ENCODE measurements at places on chromosomes 1 and 21.

DNA sequence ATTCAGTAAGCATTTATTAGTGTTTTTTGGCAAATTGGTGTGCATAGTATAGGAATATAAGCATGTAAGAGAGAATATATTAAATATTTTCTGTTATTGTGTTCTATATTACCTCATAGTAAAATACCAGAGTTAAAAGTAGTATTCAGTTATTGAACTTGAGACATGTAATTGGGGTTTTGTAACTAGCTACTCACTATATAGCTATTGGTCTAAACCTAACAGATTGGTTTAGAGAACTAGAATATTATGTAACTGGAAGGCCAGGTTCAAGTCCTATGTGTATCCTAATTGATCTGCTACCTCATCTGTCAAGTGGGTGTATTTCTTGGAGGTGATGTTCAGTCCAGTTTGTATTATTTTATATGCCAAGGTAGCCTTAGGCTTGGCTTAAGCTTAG is 26.3 kb downstream of the CLIC4 start:
- DNase-seq, result no peak

GRCh38 chr1:109718495-109718894 is 6.4 kb downstream of the GSTM5 start:
- no peak for DNase-seq

DNA sequence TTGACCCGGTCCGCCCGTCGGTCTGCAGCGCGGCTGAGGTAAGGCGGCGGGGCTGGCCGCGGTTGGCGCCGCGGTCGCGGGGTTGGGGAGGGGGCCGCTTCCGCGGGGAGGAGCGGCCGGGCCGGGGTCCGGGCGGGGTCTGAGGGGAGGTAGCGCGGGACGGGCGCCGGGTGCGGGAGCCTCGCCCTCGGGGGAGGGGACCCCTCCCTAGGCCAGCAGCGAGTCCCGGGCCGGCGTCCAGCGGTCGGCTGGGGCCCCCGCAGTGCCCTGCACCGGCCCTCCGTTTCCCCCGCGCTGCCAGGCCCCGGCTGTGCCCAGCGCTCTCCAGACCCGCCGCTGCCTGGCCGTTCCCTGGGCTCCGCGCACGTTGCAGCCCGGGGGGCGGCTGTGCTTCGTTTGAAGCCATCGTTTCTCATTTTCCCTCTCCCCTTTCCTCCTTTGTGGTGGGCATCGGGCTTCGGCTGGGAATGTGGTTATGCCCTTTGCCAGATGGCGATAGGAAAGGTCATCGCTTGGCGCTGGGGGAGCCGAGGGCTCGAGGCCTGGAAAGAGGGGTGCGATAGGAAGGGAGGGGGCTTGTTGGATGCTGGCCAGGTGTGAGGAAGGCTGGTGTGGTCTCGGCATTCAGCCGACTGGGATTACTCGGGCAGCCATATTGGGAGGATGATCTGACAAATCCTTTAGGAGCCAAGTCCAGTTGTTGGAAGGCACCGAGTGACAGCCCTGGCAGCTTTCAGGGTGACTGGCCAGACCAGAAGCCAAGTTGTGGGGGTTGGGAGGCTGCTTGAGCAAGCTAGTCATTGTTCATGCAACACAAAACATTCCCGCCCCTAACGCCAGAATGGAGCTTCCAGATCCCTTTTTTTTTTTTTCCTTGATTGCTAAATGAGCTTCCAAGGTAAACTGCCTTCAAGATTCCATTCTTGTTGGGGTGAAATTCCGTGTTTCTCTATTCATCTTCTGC is 753 bp downstream of the KIF1B start:
- DNase-seq, result peak; percentile 23

DNA sequence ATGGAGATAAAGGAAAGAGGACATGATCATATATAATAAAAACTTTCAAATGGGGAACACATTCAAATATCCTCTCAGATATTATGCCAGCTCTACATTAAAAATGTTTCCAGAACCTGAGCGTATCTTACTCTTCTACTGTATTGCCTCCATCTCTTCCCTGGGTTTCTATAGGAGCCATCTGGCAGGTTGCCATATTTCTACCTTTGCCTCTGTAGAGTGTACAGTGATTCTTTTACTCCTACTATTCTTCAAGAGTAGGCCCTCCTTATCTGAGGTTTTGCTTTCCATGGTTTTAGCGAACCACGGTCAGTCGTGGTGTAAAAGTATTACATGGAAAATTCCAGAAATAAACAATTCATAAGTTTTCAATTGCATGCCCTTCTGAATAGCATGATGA is 259.5 kb downstream of the GRIK1 start:
- DNase-seq, result no peak

DNA sequence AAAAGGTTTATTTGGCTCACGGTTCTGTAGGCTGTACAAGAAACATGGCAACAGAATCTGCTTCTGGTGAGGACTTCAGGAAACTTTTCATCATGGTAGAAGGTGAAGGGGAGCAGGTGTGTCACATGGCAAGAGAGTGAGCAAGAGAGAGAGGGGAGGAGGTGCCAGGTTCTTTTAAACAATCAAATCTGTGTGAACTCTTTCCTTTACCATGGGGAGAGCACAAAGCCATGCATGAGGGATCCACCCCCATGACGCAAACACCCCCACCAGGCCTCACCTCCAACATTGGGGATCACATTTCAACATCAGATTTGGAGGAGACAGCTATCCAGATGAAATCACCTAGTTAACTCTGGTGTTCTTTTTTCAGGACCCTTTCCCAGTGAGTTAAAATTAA is 103.6 kb downstream of the GALNT2 start:
- no peak for DNase-seq

DNA sequence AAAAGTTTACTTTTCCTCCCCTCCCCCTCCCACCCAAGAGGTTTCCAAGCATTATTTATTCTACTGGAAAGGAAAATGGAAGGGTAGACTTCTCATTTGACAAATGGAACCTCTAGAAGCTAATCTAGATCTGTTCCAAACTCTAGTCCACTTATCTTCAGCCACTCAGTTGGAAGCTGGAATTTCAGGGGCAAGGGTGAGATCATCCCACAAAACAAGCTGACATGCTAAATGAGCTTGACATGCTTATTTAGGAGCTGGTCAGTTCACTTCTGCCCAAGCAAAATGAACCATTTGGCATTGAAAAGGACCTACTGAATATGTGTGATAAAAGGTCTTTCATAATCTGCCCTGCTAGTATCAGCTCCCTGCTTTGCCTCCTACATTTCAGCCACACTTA is 5.0 kb downstream of the LRRC41 start:
- no peak for DNase-seq

DNA sequence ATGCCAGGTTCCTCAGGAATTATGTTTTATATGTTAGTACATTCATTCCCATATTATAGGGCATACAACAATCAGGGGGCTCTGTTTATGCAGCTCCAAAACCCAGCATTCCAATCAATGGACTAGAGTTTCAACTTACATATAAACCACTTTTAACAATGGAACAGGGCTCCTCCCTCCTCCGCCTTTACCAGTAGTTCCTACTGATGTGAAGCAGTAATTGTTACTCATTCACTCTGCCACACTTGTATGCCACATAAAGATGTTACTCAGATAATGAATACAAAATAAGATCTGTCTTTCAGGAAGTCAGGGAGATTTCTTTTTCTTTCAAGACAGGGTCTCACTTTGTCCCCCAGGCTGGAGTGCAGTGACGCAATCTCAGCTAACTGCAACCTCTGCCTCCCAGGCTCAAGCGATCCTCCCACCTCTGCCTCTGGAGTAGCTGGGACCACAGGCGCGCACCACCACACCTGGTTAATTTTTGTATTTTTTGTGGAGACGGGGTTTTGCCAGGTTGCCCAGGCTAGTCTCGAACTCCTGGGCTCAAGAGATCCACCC is 17.1 kb downstream of the ZNF281 start:
- no peak for DNase-seq

GRCh38 chr1:33255347-33256220 is 708 bp upstream of the ZNF362 start:
- DNase-seq, result peak; percentile 54

DNA sequence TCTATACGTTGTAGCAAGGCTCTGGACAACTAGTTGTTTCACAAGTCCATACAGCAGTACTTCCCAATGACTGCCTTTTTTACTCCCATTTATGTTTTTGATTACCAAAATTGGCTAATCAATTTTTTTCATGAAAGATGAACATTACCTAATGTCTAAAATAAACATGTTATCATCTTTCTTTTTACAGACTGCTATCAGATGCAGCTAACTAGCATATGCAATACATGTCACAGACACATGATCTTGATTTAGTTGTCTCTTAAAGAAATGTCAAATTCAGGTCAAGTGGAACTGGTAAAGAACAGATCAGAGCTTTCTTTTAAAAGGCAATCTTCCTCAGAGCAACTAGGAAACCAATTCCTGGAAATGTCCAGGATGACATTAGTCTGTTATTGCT is 630 bp upstream of the DBT start:
- DNase-seq, result no peak

- no peak for DNase-seq
Observed at GRCh38 chr1:174158767-174159251, 511 bp upstream of the RABGAP1L start.

GRCh38 chr1:185245466-185245865 is 71.6 kb downstream of the IVNS1ABP start:
- DNase-seq, result no peak

- DNase-seq, result no peak
Observed at GRCh38 chr21:33071770-33072306, 1.9 kb downstream of the OLIG1 start.

- no peak for DNase-seq
Observed at GRCh38 chr1:29426701-29427279, 190.5 kb downstream of the PTPRU start.

GRCh38 chr1:16719571-16720350 is 20.6 kb upstream of the RNU1-4 start:
- no peak for DNase-seq

GRCh38 chr1:155979597-155980343 is 1.4 kb upstream of the ARHGEF2 start:
- no peak for DNase-seq

DNA sequence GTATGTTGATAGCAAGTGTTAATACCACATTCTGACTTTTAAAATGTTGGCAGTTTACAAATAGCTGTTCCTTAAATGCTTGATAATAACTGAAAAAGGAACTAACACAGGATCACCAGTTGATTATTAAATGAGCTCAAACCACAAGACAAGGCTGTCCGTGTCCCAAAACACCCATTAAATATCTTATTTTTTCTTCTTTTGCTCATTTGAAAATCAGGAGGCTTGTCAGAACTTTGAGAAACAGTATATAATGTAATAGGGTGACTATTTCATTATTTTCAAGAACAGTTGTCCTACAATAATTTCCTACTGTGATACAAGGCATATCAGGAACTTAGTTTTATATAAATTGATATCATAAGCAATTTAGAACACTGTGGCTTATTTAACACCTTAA is 2.7 kb downstream of the CDKN2C start:
- DNase-seq, result no peak

DNA sequence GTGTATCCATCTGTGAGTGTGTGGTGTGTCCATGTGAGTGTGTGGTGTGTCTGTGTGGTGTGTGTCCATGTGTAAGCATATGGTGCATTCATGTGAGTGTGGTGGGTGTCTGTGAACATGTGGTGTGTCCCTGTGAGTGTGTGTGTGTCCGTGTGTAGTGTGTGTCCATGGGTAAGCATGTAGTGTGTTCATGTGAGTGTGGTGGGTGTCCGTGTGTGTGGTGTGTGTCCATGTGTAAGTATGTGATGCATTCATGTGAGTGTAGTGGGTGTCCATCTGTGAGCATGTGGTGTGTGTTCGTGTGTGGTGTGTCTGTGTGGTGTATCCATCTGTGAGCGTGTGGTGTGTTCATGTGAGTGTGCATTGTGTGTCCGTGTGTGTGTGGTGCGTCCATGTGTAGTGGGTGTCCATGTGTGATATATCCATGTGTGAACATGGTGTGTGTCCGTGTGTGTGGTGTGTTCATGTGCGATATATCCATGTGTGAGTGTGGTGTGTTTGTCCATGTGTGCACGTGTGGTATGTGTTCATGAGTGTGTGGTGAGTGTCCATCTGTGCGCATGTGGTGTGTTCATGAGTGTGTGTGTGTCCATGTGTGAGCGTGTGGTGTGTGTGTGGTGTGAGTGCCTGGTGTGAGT is 12.3 kb downstream of the SLC19A1 start:
- DNase-seq, result no peak

DNA sequence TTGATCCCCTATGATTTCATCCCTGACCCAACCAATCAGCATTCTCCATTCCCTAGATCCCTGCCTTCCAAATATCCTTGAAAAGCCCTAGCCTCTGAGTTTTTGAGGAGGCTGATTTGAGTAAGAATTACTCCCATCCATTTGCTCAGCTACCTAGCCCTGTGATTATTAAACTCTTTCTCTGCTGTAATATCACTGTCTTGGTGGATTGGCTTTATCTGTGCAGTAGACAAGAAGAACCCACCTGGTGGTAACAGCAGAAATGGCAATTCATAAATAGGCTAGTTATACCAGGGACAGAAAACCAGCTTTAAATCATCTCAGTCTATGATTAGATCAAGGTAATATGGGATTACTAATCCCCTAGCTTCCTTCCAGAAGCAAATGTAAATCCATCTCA is 13.0 kb downstream of the IL20 start:
- no peak for DNase-seq

GRCh38 chr1:192601143-192601542 is 25.6 kb downstream of the RGS1 start:
- DNase-seq, result no peak

GRCh38 chr1:193926956-193927355 is 740.5 kb upstream of the B3GALT2 start:
- DNase-seq, result no peak

DNA sequence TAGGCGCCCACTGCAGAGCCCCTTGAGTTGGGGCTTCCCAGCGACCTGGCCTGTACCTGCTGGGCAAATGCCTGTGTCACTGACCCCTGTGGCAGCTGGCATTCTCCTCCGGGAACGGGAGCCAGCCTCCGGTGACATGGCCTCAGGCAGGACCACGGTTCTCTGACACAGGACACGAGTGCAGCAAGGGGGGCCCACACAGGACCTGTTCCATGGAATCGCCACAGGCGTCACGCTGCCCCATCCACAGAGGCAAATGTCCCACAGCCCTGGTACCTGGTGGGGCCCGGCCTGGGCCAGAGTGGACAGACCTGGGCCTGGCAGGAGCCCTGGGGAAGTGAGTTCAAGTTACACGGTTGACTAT is 2.6 kb downstream of the ITGB2 start:
- no peak for DNase-seq

GRCh38 chr1:47326271-47326670 is 7.3 kb upstream of the CMPK1 start:
- DNase-seq, result no peak

DNA sequence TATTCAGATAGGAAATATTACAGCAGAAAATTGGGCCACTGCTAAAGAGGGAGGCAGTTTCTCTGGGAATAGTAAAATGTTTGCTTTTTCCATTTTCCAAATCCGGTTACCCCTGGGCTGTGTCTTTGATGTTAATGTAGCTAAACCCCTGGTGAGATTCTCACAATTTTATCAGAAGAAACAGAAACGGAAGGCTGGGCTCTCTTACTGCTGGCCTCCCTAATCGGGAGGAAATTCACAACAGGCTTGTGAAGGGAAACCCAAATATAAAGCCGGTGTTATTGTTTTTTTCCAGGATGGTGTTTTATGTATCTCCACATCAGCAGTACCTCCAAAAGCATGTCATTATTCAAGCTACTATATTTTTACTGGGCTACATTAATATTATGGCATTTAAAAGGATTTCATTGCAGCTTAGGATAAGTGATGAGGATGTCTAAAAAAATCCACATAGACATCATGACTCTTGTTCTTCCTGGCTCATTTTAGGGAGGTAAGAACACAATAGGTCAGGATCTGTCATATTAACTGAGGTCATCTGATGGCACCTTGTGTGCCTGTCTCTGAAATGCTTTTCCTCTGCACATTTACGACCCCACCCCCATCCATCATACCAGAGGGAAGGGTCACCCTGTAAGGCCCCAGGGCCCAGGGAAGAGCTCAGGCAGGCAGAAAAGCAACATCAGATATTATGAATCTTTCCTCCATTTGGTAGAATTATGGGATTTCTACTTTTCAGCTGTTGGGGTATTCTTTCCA is 158.7 kb downstream of the DSCAM start:
- no peak for DNase-seq

All from activated naive CD4-positive, alpha-beta T cell treated with Interleukin-2 at 50 U/mL for 16 hours (primary cell).